ENCODE measurements at places on chromosomes 16 and 17.
A peak's percentile ranks its signal among the peaks of the same experiment; 100 is the strongest.

DNA sequence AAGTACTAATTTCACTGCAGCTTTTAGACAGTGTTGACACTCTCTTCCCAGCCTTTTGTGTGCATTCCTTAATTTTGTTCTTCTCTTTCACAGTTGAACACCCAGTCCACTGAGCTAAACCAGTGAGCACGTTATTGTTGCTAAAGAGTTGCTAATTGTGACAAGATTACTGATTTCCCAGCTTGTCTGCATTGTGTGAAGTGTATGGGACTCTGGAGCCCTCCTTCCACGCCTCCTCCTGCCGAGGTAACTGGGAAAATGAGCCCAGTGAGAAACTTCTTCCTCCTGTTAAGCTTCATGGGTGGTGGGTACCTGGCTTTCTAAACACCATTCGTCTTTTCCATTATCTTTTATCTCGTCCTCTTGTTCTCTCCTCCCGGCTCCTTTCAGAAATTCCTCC is 29.8 kb upstream of the DNAH17 start:
- no peak for DNase-seq

GRCh38 chr17:77235370-77235941 is 94.7 kb downstream of the SEC14L1 start:
- DNase-seq, result peak; percentile 46

DNA sequence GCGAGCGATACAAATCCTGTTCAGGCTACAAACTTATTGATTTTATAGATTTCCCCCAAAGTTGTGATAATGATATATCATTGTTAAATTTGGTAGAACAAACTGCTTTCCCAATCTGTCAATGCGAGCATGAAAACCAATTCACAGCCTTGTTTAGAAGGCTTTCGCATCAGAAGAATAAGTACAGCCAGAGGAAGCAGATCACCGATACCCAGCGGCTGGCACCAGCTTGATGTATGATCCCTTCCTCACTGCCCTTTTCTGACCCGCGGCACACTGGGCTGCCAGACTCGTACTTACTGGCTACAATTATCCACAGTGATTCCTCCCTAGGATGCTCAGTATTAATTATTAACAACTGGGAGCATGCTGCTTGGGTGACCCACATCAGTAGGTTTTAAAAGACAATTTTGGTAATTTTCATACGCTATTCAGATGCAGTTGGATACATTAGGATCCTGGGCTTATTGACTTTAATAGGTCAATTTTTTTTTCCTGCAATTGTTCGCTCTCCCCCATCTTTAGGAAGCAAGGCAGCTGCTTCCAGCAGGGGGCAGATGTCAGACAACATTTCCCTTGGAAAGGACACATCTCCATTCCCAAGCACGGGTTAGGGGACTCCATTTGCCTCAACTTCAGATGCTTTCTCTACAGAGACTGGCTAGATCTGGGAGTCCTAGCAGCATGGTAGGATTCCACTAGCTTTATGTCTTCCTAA is 582.7 kb upstream of the PSMD7 start:
- DNase-seq, result no peak

DNA sequence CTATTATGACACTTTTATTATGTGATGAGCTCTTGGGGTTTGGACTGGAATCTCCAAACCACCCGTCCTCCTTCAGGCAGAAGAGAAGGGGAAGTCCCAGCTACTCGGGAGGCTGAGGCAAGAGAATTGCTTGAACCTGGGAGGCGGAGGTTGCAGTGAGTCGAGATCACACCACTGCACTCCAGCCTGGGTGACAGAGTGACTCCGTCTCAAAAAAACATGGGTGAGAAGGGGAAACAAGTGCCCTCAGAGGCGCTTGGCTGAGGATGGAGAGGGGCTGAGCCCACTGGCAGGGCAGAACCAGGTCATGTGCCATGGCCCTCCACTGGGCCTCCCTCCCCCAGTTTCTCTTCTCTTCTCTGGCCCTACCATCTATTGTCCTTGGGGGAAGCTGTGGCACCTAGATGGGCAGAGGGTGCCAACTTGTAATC is 120.9 kb upstream of the SMURF2 start:
- DNase-seq, result no peak

DNA sequence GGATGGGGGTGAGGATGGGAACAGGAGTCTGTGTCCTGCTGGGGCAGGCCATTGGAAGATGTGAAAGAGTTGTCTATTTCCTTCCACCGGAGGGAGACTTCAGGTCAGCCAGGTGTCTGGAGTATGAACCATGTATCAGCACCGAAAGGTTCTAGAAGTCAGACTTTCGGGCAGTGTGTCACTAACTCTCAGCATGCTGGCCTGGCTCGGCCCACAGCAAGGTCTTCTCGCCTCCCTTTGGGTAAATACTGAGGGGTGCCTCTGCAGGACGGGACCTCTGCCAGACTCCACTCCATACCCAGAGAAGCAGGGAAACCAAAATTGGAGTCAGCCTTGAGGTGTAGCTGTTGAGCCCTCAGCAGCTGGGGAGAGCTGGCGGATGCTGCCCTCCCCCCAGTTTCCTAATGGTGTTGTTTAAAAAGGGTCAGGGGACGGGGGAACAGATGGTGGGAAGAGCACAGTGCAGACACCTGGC is 507 bp downstream of the CIITA start:
- DNase-seq, result no peak

DNA sequence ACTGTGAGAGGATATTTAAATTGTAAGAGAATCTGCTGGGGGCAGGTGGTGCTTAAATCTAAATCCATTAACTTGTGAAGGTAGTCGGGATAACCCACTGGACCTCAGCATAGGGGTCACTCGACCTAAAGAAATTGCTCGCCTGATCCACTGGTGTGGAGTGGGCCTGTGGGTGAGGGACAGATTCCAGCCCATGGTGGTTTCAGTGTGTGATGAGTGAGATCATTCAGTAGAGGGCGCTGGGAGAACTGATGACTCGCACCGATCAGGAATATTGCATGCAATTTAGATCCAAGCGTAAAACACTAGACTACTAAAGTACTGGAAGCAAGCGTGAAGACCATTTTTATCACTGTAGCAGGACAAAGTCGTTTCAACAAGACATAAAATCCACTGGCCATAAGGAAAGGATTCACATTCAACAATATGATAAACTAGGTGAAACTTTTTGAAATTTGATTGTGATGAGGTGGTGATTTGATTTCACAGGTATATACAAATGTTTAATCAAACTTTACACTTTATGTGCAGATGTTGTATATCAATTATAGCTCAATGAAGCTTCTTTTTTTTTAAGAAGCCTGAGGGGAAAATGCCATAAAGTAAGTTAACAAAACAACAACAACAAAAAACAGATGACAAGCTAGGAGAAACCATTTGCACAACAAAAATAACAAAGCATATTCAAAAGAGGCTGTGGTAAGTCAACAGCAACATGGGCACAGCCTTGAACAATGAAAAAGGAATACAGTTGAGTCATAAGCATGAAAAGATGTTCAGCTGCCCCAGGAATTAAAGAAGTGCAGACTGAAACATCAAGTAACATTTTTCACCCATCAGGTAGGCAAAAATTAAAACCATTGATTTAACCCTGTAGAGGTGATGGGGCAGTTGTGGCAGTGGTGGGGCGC is 7.5 kb upstream of the TMEM170A start:
- DNase-seq, result peak; percentile 35

- DNase-seq, result no peak
These were observed 51.3 kb downstream of the MEAK7 start for GRCh38 chr16:84453061-84453752.

DNA sequence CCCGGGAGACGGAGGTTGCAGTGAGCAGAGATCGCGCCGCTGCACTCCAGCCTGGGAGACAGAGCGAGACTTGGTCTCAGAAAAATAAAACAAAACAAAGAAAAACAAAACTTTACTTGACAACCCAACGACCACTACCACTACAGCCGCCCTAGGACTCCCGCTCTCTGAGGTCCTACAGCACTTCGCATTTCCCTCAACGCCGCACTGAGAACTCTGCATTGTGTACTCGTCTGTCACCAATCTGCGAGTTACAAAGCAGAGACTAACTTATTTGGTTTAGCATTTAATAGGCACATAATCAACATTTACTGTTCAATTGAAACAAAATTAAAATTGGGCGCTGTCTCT is 479 bp upstream of the ZNF207 start:
- DNase-seq, result no peak

- no peak for DNase-seq
These were observed 68.8 kb downstream of the CMIP start for GRCh38 chr16:81513204-81514040.

DNA sequence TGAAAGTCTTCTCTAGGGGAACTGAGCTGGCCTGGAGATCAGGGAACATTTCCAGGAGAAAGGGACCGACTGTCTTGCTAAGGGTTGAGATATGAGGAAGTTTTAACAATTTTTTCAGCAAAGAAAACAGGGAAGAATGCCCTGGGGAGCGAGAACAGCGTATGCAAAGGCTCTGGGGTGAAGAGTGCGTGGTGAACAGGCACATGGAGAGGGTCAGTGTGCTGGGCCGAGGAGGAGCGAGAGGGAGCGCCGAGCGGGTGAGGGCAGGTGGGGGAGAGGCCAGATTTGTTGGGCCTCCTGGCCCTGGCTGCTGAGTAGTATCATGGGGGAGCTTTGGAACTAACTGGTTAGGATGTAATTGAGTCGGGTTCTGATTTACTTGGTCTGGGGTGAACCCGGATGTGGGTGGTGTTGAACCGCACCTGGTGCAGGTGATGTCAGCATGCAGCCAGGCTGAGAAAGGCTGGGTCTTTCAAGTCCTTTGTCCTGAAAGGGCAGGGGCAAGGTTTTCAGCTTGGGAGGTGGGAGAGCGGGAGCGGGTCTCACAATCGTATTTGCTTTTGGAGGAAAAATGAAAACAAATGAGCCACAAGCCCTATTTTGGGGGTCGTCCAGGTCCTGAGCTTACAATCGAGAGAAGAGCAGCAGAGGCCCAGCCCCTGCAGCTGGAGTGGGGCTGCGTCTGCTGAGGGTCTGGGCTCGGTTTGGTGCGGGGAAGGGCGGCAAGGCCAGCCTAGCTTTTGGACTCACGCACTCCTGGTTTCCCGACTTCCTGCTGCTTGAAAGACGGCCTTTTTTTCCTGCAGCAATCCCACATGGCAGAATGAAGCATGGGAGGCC is 11.1 kb upstream of the WFDC1 start:
- DNase-seq, result no peak

DNA sequence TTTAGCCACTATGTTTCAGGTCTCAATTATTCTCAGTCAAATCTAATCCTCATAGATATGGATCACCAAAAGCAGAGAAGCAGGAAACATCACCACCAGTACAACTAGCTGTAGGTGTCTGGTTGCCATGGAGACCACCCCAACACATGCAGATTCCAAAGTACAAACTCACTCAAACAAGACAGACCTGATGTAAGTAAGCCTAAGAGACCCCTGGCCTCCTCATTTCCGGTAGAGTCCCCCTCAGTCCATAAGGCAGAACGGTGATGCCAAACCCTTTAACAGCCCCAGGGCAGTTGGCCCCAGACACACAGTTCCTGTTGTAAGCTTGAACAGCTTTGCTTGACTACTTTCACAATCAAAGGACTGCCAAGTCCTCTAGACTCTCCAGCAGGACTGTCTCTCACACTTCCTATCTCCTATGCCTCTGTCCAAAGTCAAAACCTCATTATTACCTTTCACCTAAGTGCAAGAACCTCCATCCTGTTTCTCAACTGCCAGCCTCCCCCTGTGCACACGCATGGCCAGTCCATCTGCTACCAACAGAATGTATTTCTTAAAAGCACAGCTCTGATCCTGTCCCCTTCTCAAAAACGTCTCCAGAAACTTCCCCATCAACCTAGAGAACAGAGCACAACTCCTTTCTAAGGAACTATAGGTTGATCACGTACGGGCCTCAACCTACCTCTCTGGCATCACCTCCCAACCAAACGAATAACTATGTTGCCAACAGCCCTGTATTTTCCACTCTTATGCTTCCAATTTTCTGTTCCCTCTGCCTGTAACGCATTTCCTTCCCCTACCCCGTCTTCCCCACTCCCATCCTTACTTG is 23.9 kb downstream of the SLC39A11 start:
- DNase-seq, result no peak

DNA sequence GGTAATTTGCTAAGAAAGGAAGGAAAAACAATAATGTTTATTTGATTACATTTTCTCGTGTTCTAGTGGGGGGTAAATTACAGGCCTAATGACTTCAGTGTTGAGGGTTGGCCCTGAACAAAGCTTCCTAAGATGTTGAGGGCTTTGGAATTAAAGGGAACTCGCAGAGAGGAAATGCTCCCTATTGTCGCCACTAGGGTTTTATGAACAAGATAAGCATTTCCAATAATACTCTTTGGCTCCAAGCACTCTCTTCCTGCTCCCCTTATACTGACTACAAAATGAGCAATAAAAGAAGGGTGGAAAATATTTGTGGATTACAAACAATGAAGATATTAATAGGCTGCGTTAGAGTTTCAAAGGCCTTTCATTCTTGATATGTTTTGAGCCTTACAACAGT is 363.6 kb downstream of the HS3ST3B1 start:
- DNase-seq, result no peak

GRCh38 chr17:32813021-32813420 is 63.9 kb downstream of the MYO1D start:
- DNase-seq, result no peak

DNA sequence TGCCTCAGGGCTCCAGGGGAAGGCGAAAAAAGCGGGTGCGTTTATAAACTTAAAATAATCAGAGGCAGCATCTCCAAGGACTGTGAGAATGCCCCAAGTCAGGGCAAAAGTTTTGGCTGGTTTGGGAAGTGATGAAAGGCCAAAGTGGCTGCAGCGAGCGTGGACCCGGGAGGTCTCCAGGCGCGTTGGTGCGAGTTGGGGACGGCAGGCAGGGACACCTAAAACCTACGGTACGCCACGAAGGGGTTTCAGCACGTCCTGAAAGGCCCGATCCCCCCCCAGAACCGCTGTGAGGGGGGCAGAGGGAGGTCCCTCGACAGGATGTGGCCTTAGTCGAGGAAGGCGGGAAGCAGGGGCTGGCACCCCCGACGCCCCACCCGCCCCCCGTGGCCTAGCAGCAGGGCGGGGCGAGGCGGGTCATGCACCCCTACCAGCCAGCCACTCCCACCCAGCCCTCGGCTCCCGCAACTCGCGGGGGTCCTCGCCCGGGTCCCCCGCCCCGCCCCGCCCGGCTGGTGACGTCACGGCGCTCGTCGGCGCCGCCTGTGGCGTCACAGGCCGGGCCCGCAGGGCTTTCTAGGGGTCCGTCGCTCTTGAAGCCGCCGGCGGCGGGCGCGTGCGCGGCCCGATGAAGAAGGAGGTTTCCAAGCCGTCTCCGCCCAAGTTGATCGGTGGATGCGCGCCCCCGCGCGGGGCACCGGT is at the start of gene MYCBPAP:
Gene MYCBPAP, plus strand, starts transcription at position 569 of the 702 bp plus-strand sequence. CDS start 236 bp downstream, outside the sequence.
- peak; percentile 87 for DNase-seq

Data from stimulated activated naive CD8-positive, alpha-beta T cell treated with anti-CD3 and anti-CD28 coated beads, Interleukin-15, Interleukin-2, amounts not matched to agents 100 U/mL and 50 U/mL, for 24 hours (primary cell).